ENCODE measurements at places on chromosomes 12 and 14. TPM values are rescaled to one million over a fixed set of nuclear protein-coding genes. Genes with fewer than 3 reads are reported as not detected.

Gene IRF2BPL
- 23.3 TPM for total RNA-seq

GRCh38 chr12:74370608-74371216, 166.9 kb upstream of the ATXN7L3B start:
- DNase-seq = no peak
- no peaks in the 10 kb centered on the region for H3K36me3 ChIP-seq
- H3K4me3 ChIP-seq = no peak overlapping the region
- H3K4me1 ChIP-seq = no peaks in the 10 kb centered on the region
- no peak overlapping the region for H3K27ac ChIP-seq

Gene RGS6
- not detected for total RNA-seq

GRCh38 chr12:8887285-8887715, 27.0 kb upstream of the PHC1 start:
- no peak overlapping the region for H3K27ac ChIP-seq
- H3K4me1 ChIP-seq = no peaks in the 10 kb centered on the region
- H3K4me3 ChIP-seq = no peak overlapping the region
- DNase-seq = peak; percentile 3
- H3K36me3 ChIP-seq = no peaks in the 10 kb centered on the region
- H3K27me3 ChIP-seq = no peaks in the 10 kb centered on the region

DNA sequence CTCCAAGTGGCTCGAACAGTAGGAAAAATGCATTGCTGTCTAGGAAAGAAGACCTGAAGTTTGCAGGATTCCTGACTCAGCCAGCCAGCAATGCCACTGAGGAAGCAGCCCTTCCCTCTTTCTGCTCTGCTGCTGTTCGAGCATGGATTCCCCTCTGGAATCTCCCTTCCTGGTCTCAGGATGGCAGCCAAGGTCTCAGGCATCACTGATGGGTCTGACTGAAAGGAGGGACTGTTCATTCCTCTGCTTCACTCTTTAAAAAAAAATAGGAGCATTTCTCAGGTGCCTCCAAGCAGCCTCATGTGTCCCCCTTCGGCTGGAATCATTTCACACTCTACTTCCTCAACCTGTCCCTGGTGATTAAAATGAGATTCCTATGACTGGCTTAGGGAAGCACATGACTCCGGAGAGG, 62.4 kb downstream of the SLC15A4 start:
- no peak overlapping the region for H3K27ac ChIP-seq
- no peaks in the 10 kb centered on the region for H3K4me1 ChIP-seq
- no peaks in the 10 kb centered on the region for H3K36me3 ChIP-seq
- no peaks in the 10 kb centered on the region for H3K27me3 ChIP-seq
- H3K4me3 ChIP-seq = no peak overlapping the region

DNA sequence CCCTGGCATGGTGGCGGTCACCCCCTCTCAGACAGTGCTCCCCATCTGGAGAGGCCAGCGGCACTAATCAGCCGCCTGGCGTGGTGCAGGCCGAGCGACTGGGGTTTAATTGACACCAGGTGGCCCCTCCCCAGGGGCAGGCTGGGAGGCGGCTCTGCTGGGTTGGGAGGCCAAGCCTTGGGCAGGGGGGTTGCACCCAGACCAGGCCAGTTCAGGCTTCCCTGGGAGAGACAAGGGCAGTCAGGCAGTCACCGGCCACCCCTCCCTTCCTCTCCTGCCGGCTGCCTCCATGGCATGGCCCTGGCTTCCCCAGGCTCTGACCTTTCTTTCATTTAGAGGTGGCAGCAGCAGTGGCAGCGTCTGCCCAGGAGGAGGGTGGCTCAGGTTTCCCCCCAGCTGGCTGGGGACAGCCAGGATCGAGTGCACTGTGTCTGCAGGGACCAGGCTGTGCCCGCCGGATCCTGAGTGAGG, 78.1 kb upstream of the NOS1 start:
- no peaks in the 10 kb centered on the region for H3K4me1 ChIP-seq
- H3K4me3 ChIP-seq = no peak overlapping the region
- DNase-seq = no peak
- H3K27me3 ChIP-seq = no peaks in the 10 kb centered on the region
- H3K36me3 ChIP-seq = no peaks in the 10 kb centered on the region

Data from endothelial cell of umbilical vein (primary cell).